ENCODE measurements at places on chromosomes 11 and 22.

DNA sequence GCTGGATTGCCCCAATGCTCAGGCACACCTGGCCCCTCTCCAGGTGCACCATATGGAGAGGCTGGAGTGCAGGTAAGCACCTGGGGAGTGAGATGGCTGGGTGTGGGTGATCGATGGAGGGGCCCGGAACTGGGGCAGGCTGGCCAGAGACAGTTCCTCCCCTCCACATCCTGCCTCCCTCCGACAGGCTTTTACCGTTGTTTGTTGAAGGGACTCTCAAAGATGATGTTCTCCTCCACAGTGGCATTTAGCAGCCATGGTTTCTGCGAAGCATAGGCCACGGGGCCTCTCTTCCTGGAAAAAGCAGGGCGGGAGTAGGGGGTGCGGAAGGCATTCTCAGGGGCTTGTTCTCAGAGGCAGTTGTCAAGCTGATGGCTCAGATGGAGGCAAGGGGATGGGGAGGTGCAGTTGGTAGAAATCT is 25.9 kb upstream of the KCNJ11 start:
- DNase-seq = peak; percentile 49

GRCh38 chr11:45252877-45253276 is 33.3 kb downstream of the SYT13 start:
- DNase-seq = no peak

DNA sequence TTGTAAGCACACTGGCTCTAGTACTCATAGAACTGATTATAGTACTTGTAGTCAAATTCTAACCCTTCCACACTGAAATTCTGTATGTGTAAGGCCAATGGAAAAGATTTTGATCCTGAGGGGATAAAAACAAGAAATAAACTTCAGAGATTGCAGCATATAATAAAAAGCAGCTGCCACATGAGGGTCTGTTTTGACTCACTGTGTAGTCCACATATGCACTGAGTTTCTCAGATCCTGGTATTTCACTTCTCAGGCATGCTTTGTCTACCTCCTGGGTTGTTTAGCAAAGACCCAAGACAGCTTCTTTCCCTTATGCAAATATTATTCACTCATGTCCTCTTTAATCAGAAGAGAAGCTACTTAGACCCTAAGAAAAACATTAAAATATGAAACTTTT is 71.1 kb upstream of the SLC5A12 start:
- DNase-seq = no peak

DNA sequence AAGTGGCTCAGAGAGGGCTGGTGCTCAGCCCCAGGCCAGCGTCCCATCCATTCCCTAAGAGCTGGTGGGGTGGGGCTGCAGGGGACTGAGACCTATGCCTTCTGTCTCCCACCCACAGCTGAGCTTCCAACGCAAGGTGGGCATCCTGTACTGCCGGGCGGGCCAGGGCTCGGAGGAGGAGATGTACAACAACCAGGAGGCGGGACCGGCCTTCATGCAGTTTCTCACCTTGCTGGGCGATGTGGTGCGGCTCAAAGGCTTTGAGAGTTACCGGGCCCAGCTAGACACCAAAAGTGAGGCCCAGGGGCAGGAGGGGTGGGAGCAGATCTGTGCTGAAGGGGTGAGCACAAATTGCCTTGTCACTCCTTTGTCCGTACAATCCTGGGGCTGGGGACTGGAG is 6.9 kb downstream of the SIPA1 start:
- DNase-seq = no peak

GRCh38 chr11:91932151-91932821 is 292.3 kb upstream of the FAT3 start:
- DNase-seq = no peak

- no peak for DNase-seq
Observed at GRCh38 chr11:45754741-45755140, 50.2 kb upstream of the SLC35C1 start.

DNA sequence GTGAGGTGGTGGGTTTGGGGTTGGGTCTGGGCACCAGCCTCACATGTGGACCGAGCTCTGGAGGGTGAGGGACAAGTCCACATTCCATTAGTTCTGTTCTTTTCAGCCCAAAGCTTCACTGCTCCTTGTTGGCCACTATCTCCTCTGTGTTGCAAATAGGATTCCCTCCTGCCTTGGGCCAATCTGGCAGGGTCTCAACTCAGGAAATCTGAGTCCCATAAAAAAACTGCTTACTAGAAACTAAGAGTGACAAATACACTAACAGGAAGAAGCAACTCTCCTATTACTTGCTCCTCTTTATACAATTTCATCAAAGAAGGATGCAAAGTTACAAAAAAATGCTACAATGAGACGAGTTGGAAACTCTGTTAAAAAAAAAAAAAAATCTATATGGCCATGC is 66.2 kb upstream of the CSNK1E start:
- no peak for DNase-seq

DNA sequence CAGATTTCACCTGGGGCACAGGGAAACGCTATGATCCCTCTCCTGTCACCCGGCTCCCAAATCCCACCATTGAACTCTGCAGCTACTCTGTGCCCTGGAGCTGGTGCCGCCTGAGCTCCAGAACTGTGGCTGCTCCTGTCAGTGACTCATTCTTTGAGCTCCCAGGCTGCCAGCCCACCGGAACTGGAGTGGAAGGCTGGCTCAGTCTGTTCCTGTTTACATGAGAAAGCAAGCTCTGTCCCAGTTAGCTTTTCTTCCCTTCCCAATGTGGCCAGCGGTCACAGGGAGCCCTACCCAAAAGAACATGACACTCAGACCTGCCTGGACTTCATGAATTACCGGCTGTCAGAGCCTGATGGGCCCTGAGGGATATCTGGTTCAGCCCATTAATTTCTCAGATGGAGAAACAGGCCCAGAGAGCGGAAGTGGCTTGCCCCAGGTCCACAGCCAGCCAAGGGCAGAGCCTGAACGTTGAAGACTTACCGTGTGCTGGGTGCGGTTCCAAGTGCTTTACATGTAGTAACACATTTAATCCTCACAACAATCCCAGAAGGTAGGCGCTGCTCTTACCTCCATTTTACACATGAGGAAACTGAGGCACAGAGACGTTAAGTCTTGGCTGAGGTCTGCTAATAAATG is 23.8 kb upstream of the IGSF22 start:
- DNase-seq = no peak

GRCh38 chr11:74232311-74232950 is 61.3 kb downstream of the PPME1 start:
- no peak for DNase-seq

- peak; percentile 84 for DNase-seq
Observed at GRCh38 chr11:115317277-115318185, 186.7 kb downstream of the CADM1 start.

- no peak for DNase-seq
Observed at GRCh38 chr11:86171627-86172026, 72.9 kb upstream of the EED start.

DNA sequence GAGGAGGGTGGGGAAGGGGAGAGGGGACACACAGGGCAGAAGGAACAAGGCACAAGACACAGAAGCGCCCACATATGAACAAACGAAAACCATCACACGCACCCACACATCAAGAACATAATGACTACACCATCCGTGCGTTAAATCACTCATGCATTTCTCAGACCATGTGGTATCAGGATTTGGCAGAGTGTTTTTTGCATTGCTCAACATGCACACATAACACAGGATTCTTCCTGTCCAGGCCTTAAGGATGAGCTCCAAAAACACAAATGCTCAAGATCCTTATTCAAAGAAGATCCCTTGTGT is 309.5 kb downstream of the CADM1 start:
- DNase-seq = peak; percentile 40

GRCh38 chr11:2448661-2449547 is 4.1 kb downstream of the KCNQ1 start:
- no peak for DNase-seq

GRCh38 chr11:117815262-117815803 is 9.2 kb downstream of the FXYD2 start:
- no peak for DNase-seq

DNA sequence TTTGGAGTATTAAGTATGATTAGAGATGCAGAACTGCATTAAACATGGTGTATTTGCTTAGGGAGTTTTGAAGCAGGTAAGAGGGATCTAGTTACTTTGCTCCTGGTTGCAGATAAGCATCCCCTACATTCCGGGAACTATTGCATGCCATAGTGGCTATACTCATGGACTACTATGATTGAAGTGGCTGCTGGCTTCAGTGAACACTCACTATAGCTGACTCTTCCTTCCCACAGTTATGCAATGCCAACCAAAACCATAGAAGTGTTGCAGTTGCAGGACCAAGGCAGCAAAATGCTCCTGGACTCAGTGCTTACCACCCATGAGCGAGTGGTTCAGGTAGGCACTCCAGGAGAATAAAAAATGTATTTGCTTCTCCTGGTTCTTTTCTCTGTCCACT is 17.0 kb downstream of the COA4 start:
- DNase-seq = no peak

- peak; percentile 14 for DNase-seq
Observed at GRCh38 chr11:15258433-15259165, 143.9 kb downstream of the INSC start.

DNA sequence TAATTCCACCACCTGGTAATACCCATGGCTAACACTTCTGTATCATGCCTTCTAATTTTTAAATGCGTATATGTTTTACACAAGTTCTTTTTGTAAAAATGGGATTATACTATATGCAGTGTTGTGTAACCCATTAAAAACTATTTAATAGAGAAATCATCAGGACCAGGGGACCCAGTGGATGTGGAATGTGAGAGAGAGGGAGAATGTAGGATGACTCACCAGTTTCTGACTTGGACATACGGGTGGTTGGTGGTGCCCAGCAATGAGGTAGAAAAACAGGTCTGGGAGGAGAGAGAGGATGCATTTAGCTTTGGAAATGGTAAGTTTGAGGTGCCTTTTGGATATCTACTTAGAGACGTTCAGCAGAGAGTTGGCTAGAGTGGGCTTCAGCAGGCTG is 112.0 kb upstream of the TBCEL start:
- no peak for DNase-seq

DNA sequence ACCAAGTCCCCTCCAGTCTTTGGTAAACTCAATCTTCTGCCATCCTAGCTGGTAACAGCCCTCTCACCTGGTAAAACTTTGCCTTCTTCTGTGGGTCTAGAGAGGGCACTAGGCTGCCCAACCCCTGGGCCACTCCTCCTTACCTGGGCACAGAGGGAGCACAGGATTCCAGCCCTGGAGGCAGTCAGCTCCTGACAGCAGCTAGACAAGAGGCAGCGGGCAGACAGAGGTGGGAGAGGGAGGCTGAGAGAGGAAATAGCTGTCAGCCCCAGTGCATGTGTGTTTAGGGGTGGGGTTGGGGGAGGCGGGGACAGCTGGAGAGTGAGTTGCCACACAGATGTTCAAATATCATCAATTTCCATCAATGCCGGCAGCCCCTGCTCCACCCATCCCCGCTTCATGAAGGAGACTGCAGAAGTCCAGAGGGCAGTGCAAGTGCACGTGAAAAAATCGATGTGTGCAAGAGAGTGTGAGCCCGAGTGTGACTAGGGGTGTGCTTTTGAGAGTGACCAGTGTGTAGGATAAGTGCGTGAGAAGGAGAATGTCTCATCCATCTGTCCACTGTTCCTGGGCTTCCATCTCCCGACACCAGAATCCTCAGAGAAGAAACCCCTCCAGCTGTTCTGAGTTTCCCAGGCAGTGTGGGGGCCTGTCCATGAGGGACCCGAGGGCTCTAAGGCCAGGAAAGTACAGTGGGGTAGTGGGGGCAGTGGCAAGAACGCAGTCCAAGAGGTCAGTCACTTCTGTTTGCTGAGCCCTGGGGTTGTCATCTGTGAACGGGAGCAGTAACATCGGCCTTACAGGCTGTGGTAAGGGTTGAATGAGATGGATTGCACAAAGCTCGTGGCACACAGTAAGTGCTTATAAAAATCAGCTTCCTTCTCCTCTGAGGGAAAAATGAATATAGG is at the start of gene PTGDR2:
Gene PTGDR2, minus strand, starts transcription at position 225 of the 908 bp plus-strand sequence. CDS start 2,228 bp downstream, outside the sequence.
- DNase-seq = no peak

GRCh38 chr11:113189909-113190667 is 124.3 kb upstream of the TTC12 start:
- peak; percentile 5 for DNase-seq

- no peak for DNase-seq
Observed at GRCh38 chr11:124674571-124674970, 867 bp downstream of the SPA17 start.

- DNase-seq = no peak
Observed at GRCh38 chr11:20095189-20095588, 65.1 kb downstream of the DBX1 start.

- DNase-seq = no peak
Observed at GRCh38 chr11:47418454-47419259, 7.6 kb downstream of the PSMC3 start.

DNA sequence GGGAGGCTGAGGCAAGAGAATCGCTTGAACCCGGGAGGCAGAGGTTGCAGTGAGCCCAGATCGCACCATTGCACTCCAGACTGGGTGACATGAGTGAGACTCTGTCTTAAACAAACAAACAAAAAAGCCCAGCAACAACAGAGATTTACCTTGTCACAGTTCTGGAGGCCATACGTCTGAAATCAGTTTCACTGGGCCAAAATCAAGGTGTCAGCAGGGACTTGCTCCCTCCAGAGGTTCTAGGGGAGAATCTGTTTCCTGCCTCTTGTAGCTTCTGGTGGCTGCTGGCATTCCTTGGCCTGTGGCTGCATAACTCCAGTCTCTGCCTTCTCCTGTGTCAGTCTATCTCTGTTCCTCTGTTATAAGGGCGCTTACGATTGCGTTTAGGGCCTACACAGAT is 1.5 kb downstream of the DDX10 start:
- no peak for DNase-seq

- DNase-seq = no peak
Observed at GRCh38 chr11:1484695-1485503, 1.7 kb downstream of the MOB2 start.

DNA sequence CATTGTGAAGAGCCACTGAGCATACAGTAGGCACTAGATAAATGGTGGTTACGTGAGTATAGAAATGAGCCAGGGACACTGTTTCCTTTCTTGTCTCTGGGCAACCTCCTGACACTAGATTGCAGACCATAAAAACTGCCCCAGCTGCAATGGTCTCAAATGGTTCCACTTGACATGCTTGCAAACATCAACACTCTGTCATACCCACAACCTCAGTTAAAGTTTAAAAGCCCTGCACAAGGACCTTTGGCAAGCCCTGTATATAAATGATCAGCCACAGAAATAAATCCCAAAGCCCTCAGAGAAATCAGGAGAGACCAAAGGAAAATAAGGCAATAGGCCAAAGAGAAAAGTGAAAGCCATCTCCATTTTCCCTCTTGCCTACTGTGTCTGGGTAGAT is 20.7 kb downstream of the PLEKHA7 start:
- no peak for DNase-seq

- no peak for DNase-seq
Observed at GRCh38 chr11:26742966-26743365, 21.1 kb upstream of the SLC5A12 start.

DNA sequence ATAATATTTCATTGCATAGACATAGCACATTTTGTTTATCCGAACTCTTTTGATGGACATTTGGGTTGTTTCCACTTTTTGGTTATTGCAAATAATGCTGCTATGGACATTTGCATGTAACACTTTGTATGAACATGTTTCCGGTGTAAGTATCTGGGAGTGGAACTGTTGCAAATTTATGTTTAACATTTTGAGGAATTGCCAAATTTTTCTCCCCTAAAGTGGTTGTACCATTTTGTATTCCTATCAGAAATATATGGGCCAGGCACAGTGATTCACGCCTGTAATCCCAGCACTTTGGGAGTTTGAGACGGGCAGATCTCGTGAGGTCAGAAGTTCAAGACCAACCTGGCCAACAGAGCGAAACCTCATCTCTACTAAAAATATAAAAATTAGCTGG is 16.0 kb downstream of the QSER1 start:
- no peak for DNase-seq
